T follicular helper cell (primary cell): ENCODE measurements at places on chromosomes 16 and 17.

GRCh38 chr16:743794-744500 is 3.1 kb upstream of the CIAO3 start:
- no peak for DNase-seq

GRCh38 chr16:872436-873242 is 72.1 kb upstream of the GNG13 start:
- DNase-seq: no peak

DNA sequence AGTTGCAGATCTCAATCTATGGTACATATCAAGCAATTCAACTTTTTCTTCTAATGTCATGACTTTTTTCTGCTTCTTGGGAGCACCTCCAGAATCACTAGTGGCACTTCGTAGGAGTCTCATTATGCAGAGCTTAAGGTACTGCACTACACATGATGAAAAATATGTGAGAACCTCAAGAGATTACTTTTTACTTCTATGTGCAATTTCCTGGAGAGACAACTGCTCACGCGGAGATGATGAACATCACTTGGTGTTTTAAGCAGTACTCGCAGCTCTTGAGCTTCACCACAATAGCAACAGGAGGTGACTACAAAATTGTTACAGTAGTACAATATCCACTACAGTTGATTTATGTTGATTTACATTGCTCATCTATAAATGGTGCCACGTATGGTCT is 79.7 kb downstream of the MRTFB start:
- no peak for DNase-seq

- peak; percentile 17 for DNase-seq
Measured at GRCh38 chr17:83079352-83079747, at the start of gene METRNL. TSS of gene METRNL (plus strand) at chr17:83079609. CDS start at chr17:83079816, 207 bp downstream.

- DNase-seq: no peak
Measured at GRCh38 chr16:69596801-69597200, 31.0 kb downstream of the NFAT5 start.

- DNase-seq: no peak
Measured at GRCh38 chr17:30586818-30587595, 109.8 kb downstream of the GOSR1 start.

GRCh38 chr17:44922746-44923470 is 7.6 kb upstream of the GFAP start:
- no peak for DNase-seq

DNA sequence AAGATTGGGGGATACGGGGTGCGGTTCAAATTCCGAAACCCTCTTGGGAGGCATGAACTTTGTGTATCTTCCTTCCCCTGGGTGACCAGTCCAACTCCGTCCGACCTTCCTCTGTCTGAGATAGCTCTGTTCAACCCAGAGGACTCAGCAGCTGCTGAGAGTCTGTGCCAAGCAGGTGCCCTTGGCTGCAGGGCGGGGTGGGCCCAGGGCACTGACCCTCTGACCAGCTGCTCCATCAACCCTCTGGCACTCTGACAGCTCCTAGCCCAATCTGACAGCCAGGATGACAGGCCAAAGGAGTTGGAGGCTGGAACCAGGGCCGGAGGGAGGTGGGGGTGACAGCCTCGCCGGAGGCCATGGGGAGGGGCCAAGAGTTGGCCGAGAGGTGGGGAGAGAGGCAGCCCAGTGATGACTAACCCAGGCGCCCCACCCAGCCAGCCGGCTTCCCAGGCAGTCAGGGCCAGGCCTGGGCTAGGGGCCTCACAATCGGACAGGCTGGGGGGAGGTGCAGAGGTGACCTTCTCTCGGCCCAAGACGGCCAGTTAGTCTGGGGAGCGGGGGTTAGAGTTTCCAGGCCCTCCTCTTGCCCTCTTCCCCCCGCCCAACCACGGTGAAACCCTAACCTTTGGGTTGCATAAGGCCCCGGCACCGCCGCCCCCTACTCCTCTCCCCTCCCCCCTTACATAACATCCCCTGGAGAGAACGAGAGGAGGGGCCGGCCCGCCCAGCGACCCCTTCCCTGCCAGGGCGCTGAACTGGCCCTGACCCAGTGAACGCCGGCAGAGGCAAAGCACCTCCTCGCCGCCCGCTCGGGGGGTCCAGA is 5.0 kb upstream of the TLCD2 start:
- no peak for DNase-seq

DNA sequence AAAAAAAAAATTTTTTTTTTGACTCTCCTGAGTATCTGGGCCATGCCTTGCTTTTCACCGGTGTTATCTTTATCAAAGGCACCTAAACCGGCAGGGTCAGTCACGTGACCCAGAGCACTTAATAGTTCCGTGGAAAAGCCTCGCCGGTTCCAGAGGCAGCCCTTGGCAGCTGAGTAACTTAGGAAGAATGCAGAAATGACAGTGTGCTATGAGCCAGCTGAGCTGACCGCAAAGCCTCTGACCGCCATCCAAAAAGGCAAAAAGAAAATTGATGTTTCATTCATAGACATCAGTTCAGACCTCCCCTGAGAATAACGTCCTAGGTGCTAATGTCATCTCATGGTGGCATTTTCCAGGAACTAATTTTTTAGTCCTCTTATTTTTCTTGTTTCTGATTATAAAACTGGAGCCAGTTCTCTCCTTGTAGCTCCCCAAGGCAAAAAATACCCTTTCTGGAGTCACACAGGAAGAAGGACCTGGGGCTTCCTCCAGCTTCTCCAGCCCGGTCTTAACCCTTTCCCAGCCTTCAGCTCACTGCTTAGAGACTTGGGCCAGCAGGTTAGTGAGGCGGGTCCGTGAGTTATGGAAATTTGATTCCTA is 122.6 kb downstream of the SOCS1 start:
- DNase-seq: no peak

DNA sequence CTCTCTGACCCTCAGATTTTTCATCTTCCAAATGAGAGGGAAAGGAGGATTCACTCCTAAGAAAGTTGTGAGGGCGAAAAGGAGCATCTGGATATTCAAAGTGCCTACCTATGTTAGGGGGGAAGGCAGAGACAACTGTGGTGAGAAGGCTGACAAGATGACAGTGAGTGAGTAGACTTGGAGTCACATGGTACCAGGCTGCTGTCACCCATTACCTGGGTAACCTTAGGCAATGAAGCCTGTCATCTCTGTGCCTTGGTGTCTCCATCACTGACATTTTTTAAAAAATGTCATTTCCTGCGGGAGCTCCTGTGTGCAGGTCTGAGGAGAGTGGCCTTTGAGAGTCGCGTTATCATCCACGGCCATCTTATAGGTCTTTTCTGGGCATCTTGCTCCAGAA is 124.0 kb downstream of the MAF start:
- no peak for DNase-seq

DNA sequence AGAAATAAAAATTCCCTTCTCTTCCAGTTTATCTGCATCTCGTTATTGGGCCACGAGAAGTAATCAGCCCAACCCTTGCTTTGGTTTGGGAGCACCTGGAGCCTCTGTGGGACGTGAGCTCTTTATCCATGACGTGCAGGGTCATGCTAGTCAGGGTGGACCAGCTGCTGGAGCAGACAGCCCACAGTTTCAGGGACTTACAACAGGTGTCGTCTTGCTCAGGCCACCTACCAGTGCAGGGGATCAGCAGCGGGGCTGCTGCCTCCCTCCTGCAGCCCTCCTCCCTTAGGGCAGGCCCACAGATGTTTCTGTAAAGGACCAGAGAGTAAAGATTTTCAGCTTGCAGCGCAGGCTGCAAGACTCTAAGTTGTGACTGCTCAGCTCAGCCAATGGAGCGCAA is 16.9 kb downstream of the ADAD2 start:
- DNase-seq: no peak

- DNase-seq: no peak
Measured at GRCh38 chr16:56227936-56228335, 36.6 kb downstream of the GNAO1 start.

DNA sequence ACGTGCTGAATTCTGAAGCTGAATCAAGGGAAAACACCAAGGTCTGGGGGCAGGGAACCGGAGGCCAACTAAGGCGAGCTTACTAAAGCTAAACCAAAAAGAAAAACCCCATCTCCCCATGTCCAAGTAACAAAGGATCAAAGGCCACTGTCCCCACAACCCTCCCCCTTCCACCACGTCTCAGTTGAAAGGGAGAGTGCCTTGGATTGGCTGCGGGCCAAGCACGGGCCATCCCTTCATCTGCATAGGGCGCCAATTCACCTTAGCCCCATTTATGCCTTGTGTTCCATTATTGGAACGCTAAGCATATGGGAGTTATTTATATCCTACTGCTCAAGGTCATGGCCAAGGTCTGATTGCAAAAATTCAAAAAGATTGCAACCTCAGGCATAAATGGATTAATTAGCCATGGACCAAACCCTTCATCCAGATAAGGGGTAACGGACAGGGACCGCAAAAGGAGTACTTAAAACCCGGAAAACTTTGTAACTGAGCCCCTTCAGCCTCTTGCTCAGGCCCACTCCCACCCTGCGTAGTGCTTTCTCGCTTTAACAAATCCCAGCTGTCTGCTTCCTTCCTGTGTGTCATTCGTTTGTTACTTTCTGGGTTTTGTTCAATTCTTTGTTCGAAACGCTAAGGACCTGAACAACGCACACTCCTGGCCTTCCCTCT is 740 bp upstream of the ATP6V0D1 start:
- DNase-seq: peak; percentile 17

- DNase-seq: no peak
Measured at GRCh38 chr17:44967907-44968224, 237 bp downstream of the C1QL1 start.

GRCh38 chr17:21399474-21400186 is 23.5 kb downstream of the KCNJ12 start:
- no peak for DNase-seq

DNA sequence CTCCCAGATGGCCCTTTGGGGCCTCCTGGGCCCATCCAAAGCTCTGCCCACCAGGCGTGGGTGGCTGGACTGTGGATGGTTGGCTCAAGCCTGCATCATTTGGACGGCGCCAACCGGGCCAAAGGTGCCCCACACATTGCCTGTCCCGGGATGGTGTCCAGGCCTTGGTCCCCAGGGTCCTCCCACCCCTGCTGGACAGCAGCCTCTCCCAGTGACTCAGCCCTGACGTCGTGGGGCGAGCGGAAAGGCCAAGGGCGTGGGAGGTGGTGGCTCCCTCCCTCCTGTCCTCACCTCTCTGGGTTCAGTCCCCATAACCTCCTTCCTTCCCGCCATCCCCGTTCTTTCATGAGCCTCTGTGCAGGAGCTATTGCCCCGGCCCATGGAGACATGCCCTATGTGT is 42.1 kb upstream of the DLX4 start:
- no peak for DNase-seq

GRCh38 chr17:58822148-58823050 is 66.7 kb downstream of the PPM1E start:
- no peak for DNase-seq

DNA sequence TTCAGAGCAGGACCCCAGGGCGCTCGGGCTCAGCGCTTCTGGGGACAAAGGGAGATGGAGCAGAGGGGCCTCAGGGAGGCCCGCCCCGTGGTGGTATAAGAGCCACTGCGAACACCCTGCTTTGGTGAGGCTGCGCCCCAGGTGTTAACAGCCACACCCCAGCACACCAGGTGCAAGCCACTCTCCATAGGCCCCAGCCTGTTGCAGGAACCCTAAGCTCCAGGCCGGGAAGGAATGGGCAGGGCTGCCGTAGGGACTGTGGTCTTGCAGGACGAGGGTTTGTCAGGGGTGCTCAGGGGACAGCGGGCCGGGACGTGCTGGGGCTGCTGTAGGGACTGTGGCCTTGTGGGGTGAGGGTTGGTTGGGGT is 17.0 kb upstream of the SSTR5 start:
- DNase-seq: no peak

- no peak for DNase-seq
Measured at GRCh38 chr17:40099619-40100418, 570 bp downstream of the NR1D1 start.

DNA sequence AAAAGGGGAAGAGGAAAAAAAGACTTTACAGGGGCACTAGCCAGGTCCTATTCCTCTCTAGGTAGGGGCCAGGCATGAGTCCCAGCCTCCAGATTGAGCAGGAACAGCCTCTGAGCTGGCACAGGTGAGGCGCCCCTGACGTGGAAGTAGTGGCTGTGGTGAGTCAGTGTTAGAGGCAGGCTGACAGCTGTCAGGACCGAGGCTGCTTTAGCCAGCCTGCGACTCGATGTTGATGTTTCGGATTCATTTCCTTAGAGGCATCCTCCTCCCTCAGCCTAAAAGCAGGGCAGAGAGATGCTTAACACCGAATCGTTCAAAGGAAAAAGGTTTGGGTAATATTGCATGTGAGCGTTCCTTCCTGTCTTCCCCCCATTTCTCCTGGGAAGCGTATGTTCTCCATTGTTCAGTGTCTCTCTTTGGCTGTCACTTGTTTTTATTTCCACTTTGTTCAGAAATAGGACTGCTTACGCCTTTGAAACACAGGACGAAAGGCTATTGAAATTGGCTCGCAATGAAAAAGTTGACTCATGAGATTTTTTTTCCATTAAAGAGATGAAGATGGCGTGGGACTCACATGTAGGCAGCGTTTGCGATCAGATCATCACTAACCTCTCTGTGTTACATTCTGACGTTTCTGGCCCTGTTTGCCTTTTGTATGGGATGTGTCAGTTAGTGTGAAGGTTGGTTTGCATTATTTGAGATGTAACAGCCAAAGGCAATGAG is 1.3 kb downstream of the KIAA0513 start:
- DNase-seq: peak; percentile 74

DNA sequence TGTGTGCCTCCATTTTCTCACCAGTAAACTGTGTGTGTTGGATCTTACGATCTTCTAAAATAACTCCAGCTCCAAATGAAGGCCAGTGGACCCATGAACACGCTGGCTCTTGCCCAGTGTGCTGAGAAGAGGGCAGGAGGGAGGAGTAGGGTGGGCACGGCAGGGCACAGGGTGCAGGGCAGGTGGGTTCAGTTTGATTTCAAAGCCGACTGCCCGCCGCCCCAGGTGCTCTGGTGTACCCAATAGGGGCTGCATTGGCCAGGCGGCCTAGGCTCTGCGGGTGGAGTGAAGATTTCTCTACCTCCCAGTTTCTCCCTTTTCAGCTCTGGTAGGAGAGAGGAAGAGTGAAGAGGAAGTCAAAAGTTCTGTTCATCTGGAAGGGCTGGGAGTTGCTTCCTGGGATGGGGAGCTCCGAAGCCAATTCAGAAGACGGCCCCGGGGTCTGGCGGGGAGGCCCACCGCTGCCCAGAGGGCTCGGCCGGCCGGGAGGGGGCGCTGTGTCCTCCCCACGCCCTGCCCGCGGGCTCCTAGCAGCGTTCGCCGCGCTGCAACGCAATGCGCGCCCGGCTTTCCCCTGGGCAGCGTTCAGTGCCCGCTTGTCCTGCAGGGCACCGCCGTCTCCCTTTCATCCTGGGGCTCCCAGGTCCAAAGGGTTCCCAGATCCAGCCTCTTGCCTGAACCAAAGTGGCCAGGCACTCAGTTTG is 1.1 kb upstream of the CRHR1 start:
- DNase-seq: no peak

GRCh38 chr16:80231888-80232287 is 308.9 kb upstream of the DYNLRB2 start:
- no peak for DNase-seq
